ENCODE measurements at places on chromosomes 1 and 21.

DNA sequence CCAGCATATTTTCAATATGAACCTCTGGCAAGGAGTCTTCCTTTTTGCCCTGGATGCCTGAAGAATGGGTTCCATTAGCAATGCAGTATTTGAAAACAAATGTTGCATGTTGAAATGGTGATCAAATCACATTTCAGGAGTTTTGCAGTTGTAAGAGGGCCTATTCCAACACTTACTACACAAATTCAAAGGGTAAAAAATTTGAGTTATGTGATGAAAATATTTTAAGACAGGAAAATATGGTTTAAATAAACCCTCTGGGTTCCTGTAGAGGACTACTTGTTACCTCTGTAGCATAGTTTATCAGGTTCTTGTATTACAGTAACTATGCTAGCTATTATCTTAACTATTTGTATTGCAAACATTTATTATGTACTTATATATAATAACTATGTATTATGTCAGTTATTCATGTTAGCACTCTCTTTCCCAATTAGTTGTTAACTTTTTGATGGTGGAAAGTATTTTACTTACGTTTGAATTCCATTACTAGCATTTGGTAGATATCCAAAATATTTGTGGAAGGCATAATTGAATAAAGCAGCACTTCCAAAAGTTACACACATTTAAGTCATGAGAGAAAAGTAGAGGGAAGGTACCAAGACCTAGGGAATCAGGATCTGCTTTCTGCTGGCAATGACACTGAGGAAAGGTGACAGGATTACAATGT, 312.9 kb downstream of the GRIK1 start:
- no peak for DNase-seq

- no peak for DNase-seq
These were observed 44.3 kb downstream of the ERICH3 start for GRCh38 chr1:74629283-74629682.

DNA sequence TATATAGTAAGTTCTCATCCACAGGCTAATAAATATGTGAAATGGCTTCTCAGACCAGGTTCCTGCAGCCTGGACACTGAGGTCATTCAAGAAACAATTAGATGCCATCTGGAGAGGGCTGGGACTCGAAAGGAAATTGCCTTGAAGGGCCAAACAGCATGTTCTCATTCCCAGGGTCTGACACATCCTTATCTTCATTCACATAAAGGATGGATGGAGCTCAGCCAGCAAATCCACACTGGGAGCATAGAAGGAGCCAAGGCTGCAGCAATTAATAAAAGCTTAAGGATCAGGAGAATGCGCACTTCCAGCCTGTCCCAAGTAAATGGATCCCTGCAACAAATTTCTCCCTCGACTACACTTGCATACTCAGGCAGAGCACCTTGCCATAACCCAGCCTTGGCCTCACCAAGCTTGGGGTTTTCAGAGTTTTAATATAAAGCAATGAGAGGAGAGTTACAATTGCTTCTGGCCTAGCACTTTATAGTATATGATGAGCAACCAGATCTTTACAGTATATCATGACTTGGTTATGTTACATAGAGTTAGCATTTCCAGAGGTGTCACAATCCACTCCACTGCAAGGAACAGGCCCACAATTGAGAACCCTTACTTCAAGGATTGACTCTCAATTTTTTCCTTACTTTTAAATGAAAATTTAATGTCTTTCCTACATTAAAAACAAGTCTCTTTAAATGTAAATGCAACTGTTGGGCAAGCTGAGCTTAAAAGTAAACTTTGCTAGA, 55.9 kb downstream of the BCAR3 start:
- no peak for DNase-seq

DNA sequence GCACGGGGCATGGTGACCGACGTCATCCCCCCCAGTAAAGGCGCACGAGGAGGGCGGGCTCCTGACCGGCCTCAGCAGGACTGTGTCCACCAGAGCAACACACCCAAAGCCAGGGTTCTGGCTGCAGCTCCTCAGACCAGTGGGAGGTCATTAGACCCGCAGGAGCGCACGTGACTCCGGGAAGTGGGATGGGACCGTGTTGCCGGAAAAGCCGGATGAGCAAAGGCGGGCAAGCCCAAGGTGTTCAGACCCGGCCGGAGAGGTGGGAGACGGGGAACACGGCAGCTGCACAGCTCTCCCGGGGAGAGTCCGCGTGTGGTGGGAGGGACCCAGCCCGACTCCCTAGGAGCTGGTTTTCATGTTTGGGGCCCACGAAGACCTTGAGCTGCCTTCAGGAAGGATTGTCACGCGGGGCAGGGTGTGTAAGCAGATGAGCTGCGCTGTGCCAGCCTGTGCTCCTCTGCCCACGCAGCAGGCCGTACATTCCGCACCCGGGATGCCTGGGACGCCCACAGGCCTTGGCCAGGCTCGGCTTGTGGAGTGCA, 20.6 kb upstream of the TRAPPC10 start:
- no peak for DNase-seq

- DNase-seq: no peak
These were observed 5.9 kb upstream of the PIGR start for GRCh38 chr1:206952171-206952570.

DNA sequence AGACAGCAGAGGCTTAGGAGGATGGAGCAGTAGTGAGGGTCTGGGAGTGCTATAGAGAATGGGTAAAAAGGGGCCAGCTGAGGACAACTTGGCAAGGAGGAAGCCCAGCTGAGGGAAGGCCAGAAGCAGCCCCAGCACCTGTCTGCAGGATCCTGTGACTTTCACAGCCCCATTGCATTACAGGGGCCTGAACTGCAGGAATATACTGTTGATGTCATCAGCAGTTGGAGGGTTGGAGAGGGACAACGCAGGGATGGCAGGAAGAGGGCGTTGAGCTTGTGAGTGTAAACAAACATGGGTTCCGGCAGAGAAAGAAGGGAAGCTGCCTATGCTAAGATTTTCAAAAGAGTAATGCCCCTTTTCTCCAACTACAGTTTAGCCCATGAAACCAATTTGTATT, 628.5 kb downstream of the SMYD3 start:
- no peak for DNase-seq

- DNase-seq: no peak
These were observed 24.8 kb upstream of the ATP2B4 start for GRCh38 chr1:203601716-203602309.

- peak; percentile 54 for DNase-seq
These were observed 41.5 kb downstream of the PTPRC start for GRCh38 chr1:198680174-198680875.

DNA sequence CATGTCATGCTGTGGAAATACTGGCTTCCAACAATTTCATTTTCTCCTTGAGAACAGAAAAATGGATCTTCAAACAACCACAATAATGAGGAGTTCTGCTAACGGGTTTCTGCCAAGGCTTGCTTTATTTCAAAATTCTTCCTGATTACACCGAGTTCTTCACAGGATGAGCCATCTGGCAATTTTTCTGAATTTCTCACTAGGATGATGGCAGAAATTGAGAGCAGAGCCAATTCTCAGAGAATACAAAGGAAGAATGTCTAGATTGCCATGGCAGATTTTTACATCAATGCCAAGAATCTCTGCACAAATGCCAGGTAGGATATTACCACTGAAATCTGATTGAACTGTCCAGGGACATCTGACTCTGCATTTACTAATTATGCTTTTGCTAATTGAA, 619.0 kb upstream of the CHRM3 start:
- DNase-seq: no peak

DNA sequence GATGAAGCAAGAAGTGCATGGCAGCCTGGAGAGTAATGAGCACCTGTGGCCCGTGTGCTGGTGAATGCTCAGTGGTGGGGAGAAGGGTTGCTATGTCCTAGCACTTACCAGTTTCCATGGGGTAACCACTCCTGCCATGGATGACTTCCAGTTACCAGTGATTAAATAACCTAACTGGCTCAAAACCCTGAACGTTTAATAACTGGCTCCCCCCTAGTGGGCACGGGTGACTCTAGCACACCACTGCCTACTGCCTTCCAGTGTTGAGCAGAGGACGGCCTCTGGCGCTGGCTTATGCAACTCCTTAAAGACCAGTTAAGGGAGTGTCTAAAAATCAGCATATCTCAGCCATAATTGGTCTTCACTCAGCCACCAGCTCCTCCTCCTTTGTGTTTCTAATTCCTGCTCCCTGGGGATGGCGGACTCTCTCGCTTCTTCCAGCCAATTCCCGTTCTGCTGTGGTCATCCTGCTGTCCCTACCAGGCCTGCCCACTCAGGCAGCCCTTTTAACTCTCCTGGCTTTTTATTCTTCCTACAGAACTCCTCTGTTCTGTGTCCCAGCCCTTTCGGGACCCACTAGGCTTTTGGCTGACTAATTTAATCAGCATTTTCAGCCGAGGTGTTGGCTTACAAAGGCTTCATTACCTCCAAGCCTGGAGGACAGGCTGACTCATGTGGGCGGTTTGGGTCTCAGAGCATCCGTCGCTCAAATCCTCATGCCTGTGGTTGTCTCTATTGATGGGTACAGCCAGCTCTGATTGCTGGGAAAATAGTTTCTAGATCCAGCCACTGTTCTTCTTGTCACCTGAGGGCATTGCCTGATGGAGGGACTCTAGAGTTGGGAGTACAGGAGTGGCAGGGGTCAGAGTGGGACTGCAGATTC, 332.4 kb downstream of the CAMTA1 start:
- no peak for DNase-seq

DNA sequence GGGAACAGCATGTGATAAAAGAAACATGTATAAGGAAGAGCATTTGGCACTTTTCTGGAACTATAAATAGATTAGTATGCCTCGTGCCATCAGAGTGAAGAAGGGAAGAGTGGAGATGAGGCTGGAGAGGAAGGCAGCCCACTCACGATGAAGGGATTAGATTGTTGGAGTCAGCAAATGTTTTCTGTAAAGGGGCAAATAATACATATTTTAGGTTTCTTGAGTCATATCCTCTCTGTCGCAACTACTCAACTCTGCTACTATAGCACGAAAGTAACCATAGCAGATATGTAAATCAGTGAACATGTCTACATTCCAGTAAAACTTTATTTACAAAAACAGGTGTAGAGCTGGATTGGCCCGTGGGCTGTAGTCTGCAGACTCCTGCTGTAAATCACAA, 147.8 kb downstream of the TENT5C start:
- no peak for DNase-seq

GRCh38 chr1:224541901-224542630, 74.1 kb upstream of the CNIH3 start:
- no peak for DNase-seq

- no peak for DNase-seq
These were observed 1.0 kb downstream of the MANEAL start for GRCh38 chr1:37794372-37795339.

GRCh38 chr1:164515711-164516331, 43.2 kb upstream of the PBX1 start:
- DNase-seq: no peak

GRCh38 chr1:202145068-202145743, 669 bp upstream of the ARL8A start:
- peak; percentile 47 for DNase-seq

- no peak for DNase-seq
These were observed 58.7 kb downstream of the PRDM16 start for GRCh38 chr1:3127738-3128137.

DNA sequence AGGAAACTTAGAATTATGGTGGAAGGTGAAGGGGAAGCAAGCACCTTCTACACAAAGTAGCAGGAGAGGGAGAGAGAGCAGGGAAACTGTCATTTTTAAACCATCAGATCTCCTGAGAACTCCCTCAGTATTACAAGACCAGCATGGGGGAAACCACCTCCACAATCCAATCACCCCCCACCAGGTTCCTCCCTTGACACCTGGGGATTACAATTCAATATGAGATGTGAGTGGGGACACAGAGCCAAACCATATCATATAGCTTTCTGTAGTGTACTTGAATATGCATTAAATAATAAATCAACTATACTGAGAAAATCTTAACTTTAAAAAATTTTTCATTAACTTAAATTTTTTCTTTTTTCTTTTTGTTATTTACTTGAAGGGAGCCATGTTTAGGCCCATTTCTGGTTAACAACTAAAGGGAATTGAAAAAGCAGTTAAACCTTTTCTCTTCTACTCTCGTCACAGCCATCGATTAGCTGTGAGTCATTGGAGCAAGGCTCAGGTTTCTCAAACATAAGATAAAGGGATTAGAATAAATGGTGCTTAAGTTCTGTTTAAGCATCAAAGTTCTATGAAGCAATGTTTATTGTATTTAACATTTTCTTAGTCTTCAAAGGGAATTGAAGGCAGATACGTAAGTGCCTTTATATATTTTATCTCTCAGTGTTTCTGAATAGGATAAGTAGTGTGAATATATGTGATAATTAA, 72.2 kb upstream of the DPT start:
- DNase-seq: no peak

DNA sequence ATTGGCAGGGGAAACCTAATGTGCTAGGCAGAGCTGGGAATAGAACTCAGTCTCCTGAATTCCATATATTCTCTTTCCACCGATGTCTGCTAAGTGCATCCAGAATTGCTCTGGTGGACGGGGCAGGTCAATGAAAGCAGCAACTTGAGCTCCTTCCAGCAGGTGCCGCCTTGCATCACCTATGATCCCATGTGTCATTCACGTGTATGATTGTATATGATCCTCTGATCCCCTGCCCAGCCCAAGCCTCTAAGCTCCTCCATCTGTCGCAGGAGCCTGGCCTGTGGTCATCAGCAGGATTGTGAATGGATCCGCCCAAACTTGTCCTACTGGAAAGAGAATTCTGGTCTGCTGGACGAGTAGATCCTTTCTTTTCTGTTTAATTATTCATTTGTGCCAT, 13.1 kb downstream of the ACTA1 start:
- no peak for DNase-seq

DNA sequence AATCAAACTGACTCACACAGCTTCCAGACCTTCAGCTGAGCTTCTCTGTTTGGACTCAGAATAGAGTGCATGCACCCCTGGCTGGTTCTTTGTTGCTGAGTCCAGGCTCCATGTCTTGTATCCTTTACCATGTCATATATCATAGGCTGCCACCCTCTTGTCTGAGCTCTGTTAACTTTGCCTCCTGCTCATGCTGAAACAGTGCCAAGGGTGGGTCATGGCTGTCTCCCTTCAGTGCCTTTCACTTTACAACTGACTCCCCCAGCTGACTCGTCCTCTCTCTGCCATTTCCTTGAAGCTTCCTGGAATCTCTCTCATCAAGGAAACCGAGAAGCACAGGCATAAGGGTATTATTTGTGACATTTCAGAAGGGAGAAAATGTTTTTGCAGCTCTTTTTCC, 885.3 kb downstream of the TTLL7 start:
- no peak for DNase-seq

Data from CD4-positive, alpha-beta T cell treated with Interleukin-12 subunit alpha and Interleukin-12 subunit beta, for 1 hour (primary cell).